GM18507 (cell line): ENCODE measurements at places on chromosomes 6 and 20.

GRCh38 chr6:29631860-29632731 is 887 bp downstream of the GABBR1 start:
- DNase-seq, result no peak

DNA sequence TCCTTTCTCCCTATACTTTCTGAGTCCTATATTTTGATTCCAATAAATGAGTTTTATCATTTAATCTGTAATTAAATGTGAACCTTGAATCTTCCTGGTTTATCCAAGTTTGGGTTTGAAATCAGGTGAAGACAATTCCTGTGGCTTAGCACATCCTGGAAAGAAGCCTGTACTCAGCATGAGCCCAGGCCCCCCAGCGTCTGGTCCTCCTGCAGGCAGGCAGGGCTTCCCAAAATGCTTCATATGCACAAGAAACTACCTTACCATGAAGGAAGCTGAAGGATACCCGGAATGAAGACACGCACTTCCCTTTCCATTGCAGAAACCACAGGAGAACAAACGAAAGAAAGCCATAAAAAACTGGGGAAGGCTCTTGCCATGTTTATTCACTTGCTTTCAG is 157.4 kb upstream of the PDE10A start:
- DNase-seq, result no peak

DNA sequence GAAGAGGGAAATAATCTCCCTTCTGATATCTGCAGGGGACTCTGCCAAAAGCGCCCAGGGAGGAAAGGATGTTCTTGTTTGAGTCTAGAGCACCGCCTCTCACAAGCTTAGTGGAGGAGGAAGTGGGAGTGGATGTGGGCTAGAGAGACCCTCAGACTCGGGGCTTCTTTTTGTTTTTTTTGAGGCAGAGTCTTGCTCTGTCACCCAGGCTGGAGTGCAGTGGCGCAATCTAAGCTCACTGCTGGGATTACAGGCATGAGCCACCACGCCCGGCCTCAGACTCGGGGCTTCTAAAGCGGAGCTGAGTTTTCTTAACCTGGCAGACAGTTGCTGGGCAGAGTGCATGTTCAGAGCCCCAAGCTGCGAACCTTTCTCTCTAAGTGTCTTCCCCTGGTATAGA is 310.8 kb downstream of the BMP7 start:
- no peak for DNase-seq

GRCh38 chr6:141359953-141360352 is 772.8 kb upstream of the GJE1 start:
- DNase-seq, result no peak

DNA sequence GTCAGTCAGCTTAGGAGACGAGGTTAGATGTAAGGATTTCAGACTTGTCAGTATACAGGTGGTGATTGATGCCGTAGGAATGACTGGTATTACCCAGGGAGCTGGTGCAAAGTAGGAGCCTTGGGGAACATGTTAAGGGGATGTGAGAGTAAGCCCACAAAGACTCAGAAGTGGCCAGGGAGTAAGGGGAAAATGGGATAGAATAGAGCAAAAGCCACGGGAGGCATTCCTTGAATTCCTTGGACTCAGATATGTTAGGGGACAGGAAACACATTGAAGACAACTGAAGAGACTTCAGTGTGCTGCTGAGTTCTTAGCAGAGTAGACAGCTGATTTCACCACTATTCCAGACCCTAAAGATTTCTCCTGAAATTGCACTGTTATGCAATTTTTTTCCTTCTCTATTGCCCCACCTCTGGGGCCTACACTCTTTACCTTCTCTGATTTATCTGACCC is 1.2 kb upstream of the ACAT2 start:
- DNase-seq, result no peak

DNA sequence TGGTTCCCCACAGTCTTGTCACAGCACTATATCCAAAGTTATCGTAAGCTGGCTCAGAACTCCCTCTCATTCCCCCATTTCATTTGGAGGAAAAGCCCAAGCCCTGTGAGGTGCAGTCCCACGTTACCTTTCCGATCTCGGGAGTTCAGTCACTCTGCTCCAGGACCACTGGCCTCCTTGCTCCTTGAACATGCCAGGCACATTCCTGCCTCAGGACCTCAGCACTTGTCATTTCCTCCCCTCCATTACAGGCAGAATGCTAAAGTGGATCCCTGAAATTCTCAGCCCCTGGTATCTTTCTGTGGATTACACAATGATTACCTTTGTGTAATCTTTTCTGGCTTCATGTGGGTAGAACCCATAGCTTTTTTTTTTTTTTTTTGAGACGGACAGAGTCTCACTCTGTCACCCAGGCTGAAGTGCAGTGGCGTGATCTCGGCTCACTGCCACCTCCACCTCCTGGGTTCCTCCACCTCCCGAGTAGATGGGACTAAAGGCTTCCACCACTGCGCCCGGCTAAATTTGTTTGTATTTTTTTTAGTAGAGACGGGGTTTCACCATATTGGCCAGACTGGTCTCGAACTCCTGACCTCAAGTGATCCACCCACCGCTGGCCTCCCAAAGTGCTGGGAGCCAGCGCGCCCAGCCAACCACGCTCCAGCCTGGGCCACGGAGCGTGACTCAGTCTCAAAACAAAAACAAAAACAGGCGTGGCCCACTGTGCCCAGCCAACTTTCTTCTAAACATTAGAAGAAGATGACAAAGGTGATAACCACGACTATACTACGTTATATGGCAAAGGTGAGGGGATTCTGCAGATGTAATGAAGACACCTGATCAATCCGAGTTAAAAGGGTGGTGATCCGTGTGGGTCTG is 4.0 kb upstream of the OXT start:
- DNase-seq, result no peak

DNA sequence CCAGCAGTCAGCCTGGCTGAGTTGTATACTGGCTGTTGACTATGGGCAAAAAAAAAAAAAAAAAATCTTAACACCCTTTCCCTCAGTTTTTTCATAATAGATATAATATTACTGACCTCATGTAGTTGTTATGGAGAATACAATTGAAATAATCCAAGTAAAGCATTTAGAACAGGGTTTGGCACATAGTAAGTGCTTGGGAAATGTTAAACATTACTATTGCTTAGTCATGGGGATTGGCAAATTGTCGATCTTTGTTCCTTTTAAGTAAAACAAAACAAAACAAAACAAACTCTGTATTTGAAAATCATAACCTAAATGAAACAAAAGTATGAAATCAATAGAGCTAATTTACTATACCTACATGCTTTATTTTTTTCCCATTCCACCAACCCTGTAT is 458.4 kb downstream of the GRIK2 start:
- DNase-seq, result no peak

DNA sequence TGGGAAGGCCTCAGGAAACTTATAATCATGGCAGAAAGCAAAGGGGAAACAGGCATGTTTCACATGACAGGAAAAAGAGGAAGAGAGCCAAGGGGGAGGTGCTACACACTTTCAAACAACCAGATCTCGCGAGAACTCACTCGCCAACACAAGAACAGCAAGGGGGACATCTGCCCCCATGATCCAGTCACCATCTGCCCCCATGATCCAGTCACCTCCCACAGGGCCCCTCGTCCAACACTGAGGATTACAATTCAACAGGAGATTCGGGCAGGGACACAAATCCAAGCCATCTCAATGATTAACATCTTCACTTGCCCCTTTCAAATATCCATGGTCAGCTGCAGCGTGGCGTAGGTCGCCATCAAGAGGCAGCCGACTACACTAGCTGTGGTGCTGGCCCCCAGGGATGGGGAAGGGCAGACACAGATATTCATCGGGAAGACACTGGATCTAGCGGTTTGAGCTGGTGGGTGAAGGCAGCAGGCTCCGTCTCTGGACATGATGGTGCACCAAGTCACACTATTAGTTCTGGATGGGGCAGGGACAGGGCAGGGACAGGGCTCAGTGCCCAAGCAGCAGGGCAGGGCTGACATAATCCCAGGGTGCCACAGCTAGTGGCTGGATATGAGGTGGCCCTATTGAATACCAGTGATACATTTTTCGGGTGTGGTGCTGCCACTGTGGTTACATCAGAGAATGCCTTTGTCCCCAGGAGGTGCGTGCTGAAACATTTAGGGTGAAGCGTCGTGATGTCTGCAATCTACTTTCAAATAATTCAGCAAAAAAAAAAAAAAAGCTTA is 31.6 kb downstream of the TUBB2B start:
- no peak for DNase-seq

DNA sequence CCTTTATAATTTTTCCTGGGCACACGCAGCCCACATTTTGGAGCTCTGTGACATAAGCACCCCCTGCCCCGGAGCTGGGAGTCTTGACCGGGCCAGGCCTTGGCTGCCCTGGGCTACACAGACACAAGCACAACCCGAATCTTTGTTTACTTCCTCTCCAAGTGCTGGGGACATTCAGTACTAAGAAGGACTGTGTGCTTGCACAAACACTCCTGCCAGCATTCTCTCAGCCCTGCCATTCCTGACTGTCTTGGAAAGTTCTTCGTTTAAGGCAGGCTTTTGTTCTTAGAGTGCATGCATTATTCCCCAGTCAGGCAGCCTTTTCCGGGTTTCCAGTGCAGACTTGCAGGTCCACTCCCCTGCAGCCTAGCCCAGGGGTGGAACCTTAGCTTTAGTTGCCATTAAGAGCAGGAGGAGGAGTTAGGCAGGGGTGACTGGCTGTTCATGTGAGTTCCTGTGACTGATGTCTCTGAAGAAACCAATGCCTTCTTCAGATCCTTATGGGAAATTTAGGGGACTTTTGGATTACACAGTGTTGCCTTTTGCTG is 28.6 kb downstream of the FOXO3 start:
- no peak for DNase-seq

- no peak for DNase-seq
Observed at GRCh38 chr20:41007481-41007880, 21.1 kb upstream of the TOP1 start.

- no peak for DNase-seq
Observed at GRCh38 chr6:54076159-54076789, 35.0 kb upstream of the MLIP start.

DNA sequence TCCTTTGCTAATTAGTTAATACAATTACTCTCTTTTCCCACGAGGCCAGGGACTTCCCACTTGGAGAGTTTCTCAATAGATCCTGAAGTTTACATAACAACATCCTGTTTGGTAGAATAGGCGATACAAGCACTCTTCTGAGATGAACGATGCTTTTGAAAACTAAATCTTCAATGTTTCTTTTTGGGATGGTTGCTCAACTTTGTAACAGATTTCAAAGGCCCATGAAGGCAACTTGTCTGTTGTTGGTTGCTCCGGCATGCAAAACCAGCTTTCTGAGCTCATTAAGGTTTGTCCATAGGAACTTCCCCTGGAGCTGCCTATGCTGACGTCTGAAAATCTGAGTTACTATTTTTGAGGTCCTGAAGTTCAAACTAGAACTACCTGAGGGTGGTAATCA is 25.9 kb upstream of the ROS1 start:
- no peak for DNase-seq
